Aorta (tissue), 5 donors: ENCODE measurements at places on chromosomes 1 and 21.

DNA sequence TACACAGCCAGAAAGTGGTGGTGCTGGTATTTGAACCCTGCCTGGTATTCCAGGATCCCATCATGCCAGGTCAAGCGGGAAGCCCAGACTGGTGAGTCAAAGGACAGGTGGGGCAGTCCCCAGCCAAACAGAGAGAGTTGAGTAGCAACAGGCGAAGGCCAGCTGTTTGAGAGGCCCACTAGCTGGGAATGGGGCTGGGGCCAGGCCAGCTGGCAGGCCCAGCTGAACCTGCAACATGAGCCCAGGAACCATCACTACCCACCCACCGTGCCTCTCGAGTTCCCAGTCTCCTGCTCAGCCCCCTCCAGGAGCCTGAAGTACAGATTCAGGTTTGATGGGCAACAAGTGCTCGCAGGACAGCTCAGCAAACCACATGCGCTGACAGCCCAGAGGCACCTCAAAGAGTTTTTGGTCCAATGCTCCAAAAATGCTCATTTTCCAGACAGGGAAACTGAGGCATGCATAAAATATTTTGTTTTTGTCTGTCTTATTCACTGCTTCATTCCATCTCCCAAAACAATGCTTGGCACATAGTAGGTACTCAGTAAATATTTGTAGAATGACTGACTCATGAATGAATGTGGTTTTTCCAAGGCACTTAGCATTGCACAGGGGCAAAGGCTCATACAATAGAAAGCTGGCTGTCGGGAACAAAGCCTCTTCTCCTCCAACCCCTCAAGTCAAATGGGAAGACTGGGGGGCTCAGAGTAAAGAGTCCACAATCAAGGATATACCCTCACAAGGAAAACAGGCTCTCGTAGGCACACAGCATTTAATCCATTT lies 42.5 kb upstream of the CLIC4 start:
- no peak for DNase-seq

- no peak for DNase-seq
Observed at GRCh38 chr1:70426154-70427131, 15.4 kb downstream of the CTH start.

DNA sequence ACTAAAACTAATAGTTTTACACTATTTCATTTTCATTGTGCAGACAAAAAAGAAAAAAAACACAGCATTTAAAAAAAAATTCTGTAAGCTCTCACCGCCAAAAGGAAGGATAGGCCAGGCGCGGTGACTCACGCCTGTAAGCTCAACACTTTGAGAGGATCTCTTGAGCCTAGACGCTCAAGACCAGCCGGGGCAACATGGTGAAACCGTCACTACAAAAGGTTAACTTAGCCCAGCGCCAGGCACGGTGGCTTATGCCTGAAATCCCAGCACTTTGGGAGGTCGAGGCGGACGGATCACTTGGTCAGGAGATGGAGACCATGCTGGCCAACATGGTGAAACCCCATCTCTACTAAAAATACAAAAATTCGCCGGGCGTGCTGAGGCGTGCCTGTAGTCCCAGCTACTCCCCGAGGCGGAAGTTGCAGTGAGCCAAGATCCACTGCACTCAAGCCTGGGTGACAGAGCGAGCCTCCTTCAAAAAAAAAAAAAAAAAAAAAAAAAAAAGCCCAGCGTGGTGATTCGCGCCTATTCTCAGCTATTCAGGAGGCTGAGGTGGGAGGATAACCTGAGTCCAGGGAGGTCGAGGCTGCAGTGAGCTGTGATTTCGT lies 14.3 kb upstream of the SPEN start:
- DNase-seq = peak; percentile 82

- DNase-seq = no peak
Observed at GRCh38 chr1:82090104-82090503, 289.4 kb downstream of the ADGRL2 start.

- DNase-seq = no peak
Observed at GRCh38 chr1:187588917-187589316, 760.2 kb downstream of the PLA2G4A start.
